Bronchus fibroblast of lung (primary cell): ENCODE measurements at places on chromosomes 6 and 20. TPM values are rescaled to one million over a fixed set of nuclear protein-coding genes. Genes with fewer than 3 reads are reported as not detected.

Gene ETV7
- total RNA-seq: 0.30 TPM in 1 of 2 replicates, not detected in the other

Gene MCCD1
- not detected in 2 replicates for total RNA-seq

Gene PM20D2
- 12.0 and 17.0 TPM in 2 replicates for total RNA-seq

Gene ARMC12
- total RNA-seq: under 0.01 TPM in 1 of 2 replicates, not detected in the other

Gene GGTLC1
- not detected in 2 replicates for total RNA-seq

Gene CLVS2
- not detected in 2 replicates for total RNA-seq

Gene ANKRD60
- not detected in 2 replicates for total RNA-seq

Gene GTSF1L
- total RNA-seq: not detected in 2 replicates

Gene CNKSR3
- 6.8 and 9.4 TPM in 2 replicates for total RNA-seq

Gene KCNB1
- not detected in 2 replicates for total RNA-seq

Gene BMP7
- not detected in 2 replicates for total RNA-seq

Gene CGAS
- total RNA-seq: 5.5 and 8.2 TPM in 2 replicates
